ENCODE measurements at places on chromosomes 1 and 21. TPM values are rescaled to one million over a fixed set of nuclear protein-coding genes. Genes with fewer than 3 reads are reported as not detected.

DNA sequence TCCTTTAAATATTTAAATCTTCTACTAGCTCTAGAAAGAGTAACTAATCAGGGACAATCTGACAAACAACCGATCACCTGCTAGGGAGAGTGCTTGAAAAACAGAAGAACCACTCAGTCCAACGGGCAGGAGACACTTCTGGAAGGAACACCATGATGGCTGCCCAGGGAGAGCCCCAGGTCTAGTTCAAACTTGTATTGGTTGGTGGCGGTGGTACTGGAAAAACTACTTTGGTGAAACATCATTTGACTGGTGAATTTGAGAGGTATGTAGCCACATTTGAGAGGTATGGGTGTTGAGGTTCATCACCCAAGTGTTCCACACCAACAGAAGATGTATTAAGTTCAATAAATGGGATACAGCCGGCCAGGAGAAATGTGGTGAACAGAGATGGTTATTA, 4.8 kb upstream of the WDR47 start:
- no peak for DNase-seq

MAP1LC3C gene
- total RNA-seq, result not detected

DNA sequence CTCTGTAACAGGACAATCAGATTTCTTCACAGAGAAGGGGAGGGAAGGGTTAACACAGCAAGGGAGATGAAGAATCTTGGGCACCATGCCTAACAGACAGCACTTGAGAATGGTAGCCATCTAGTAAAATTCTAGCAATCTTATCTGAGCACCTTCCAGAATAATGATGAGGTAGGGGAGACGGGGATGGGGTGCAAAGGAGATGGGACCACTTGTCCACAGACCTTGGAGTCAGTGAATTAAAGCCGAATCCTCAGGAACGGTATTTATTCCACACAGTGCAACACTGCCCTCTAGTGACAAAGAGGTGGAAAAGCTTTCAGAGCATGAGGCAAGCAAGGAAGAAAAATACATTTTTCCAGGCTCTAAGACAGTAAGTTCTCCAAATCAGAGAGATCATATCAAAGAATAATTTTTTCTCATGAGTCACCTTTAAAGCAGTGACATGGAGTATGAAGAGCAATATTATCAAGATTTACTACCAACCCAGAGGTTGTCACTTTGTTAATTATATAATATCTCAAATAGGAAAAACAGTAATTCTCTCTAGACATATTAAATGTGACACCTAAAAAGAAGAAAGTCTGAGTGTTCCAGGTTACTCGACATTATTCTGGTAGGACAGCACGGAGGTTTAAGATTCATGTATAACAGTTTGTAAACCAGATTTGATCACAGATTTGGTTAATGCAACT, 43.3 kb upstream of the LPAR3 start:
- DNase-seq, result no peak

FCAMR gene
- not detected for total RNA-seq

DNA sequence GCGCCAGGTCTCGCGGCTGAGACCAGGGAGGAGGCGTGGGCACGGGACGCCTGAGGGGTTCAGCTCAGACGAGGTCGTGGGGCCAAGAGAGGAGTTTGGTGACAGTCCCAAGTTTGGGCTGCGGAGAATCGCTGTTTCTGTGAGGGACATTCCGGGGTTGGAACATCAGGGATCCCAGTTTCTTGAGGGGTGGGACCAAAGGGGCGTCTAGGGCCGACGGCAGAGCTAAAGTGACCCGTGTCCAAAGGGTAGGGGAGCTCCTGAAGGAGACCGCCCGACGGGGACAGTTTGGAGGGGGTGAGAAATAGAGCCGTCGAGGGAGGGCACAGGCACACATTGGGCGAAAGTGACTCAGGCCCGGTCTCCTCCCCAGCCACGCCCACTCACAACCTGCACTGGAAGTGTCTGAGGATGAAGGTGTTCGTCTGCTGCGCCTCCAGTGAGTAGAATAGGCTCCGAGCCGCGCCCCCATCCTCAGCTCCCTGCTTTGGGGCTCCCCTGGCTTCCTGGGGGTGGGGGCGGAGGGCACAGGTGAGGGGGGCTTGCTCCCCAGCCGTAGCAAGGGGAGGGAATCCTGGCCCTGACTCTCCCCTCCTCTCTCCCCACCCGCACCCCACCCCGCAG, 7.0 kb downstream of the EFNA3 start:
- DNase-seq, result peak; percentile 73

DNA sequence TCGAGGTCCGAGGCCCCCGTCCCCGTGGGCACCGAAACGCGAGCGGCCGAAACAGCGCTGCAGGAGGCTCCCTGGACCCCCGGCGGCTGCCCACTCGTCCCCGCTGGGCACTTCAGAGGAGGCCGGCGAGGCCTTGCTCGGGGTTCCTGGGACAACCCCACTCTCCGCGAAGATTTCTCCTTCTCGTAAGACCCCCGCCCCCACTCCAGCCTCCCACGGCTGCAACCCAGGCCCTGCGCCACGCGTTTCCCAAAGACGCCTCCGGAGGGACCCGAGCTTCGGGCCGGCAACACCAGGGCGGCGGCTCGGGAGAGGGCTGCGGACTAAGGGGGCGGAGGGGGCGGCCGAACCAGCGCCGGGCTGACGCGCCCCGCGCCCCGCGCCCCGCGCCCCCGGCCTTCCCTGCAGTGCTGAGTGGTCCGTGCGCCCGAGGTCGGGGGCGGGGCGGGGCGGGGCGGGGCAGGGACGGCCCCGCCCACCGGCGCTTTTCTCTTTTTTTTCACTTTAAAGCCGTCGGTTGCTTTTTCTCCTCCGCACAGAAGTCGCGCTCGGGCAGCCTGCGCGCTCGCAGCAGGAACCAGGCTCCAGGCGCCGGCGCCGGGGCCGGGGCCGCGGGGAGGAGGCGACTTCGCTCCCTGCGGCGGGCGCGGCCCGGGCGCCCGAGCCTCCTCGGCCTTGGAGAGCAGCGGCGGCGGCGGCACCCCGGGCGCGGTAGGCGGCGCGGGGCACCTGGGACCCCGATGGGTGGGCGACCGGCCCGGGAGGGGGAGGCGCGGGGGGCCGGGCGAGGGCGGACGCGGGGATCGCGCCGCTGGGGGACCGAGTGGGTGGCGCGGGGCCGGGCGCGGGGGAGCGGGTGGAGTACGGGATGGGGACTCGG, at the start of gene SPSB1:
SPSB1 (plus strand) TSS at position 534 of the 880 bp plus-strand sequence. CDS start 62,998 bp downstream, outside the sequence.
- DNase-seq, result no peak

DNA sequence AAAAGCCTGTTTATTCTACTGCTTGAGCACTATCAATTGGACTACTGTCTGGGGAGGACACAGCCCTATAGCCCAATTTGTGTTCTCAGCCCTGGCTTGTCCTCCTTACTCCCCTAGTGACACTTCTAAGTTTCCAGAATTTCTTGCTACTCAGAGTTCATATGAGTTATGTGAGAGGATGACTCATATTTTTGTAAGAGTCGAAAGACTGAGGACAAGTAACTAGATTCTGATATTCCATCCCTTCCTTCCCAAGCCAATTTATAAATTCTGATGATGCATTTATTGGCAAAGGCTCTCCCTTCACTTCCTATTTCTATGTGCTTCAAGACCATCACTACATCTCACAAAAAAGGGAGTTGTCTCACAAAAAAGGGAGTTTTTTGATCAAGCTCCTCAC, 422.2 kb upstream of the DEPDC1 start:
- no peak for DNase-seq

DNA sequence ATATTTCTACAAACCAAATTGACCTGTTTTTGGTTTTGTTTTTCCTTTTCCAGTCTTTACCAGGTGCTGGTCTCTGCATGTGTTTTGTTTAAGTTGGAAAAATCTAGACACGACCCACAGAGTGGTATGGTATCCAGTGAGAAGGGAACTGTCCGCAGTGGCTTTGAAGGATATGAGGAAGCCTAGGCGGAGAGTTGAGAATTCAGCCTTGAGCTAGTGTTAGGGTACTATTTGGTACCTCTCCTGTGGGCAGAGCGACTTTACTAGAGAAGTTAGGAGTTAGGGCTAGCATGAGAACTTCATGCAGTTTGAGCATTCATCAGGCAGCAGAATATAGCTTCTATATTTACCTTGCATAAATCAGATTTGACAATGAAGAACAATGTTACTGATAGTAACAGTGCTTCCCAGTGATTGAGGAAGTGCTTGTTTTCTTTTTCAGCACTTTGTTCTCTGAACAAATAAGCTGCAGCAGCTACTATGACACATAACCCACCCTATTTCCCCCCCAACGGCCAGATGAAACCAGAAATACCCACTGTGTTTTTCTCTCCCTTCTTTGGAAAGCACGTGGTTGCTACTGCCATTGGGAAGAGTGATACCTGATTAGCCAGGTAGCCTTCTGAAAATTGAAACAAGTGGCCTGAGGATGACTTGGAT, 19.0 kb downstream of the MRPS6 start:
- no peak for DNase-seq

RIPPLY3 gene
- 0.18 TPM for total RNA-seq

DNA sequence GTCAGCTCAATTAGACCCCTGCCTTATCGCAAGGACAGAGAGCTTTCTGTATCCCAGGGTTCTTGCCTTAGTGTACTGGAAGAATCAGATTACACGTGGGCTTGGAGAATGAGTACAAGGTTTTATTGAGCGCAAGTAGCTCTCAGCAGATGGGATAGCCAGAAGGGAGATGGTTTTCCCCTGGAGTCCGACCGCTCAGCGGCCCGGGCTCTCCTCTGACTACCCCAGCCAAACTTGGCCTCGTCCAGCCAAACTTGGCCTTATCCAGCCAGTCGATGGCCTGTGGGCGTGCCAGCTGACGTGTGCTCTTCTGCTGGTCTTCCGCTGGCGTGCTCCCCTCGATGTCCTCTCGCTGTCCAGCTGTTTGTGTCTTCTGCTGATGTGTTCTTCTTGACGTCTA, 136.9 kb downstream of the SYT14 start:
- no peak for DNase-seq

DNA sequence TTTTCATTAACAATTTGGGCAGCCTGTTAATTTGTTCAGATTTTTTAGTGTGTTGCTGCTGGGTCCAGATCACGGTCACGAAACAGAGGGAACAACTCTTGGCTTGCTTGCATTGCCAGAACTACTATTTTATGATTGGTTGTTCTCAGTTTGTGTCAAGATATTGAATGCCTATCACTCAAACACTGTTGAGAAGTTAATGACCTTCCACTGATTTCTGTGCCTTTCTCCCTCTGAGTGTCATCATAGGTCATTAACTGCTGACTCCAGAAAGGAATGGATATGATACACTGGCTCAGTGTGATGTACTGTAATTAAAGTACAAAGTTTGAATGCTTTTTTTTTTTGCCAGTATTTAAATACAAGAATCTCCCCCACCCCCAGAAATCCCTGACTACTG, 9.2 kb downstream of the CHODL start:
- DNase-seq, result no peak
